ENCODE measurements at places on chromosomes 7 and 10.

DNA sequence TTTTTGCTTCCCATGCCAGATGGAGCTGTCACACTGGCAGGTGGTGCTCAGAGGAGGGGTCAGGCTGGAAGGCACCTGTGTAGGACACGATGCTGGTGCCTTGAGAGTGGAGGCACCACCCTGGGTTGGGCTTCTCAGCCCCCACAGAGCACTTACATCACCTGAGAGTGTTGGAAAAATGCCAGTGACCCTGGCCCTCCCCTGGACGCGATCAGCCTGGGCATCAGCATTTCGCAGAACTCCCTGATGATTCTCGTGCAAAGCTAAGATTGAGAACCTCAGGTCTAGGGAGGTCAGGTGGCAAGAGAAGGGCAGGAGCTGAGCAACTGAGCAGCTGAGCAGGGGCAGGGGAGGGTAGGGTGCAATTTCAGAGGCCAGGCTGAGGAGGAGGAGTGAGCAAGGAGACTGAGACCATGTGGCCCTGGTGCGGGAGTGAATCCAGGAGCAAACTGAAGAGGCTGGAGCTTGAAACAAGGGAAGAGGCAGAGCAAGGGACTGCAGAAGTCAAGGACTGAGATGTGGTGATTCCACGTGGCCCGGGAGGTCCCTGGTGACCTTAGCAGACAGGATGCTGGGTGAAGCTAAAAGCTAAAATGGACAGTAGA is 24.7 kb upstream of the GRID1 start:
- no peak for DNase-seq

- DNase-seq = no peak
These were observed 115.7 kb downstream of the CYTH3 start for GRCh38 chr7:6156734-6157133.

GRCh38 chr10:112945811-112946210 is 4.2 kb upstream of the TCF7L2 start:
- no peak for DNase-seq

GRCh38 chr7:29538389-29538788 is 25.2 kb upstream of the PRR15 start:
- no peak for DNase-seq

DNA sequence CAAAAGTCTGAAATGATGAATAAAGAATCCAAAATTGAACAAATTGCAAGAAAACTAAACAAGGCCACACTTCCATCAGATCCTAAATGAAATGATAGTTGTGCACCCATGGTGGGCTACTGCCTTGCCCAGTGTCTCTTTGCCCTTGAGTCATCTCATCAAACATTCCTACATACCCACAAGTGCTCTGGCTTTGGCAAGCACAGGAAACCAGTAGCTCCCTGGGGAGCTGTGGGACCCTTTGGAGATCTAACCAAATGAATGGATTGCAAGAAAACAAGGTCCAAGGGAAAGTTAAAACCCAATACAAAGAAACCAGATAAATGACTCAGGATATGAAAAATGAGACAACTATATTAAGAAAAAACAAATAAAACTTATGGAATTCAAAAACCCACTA is 129.8 kb upstream of the TMEM229A start:
- no peak for DNase-seq

Data from stimulated activated CD8-positive, alpha-beta memory T cell treated with anti-CD3 and anti-CD28 coated beads, Interleukin-4, amount 100 ng/mL, for 4 hours (primary cell).